ENCODE measurements at places on chromosomes 12 and 14. TPM values are rescaled to one million over a fixed set of nuclear protein-coding genes. Genes with fewer than 3 reads are reported as not detected.

The CATSPERB gene
- total RNA-seq: not detected

The ISM2 gene
- total RNA-seq: 2.6 TPM

The COCH gene
- 1.3 TPM for total RNA-seq

The DYRK4 gene
- total RNA-seq: 13.3 TPM

The SERPINA10 gene
- total RNA-seq: 0.03 TPM

The ASIC1 gene
- total RNA-seq: 13.5 TPM

The MGAT4C gene
- not detected for total RNA-seq

The TAS2R13 gene
- total RNA-seq: 0.39 TPM

The GAS2L3 gene
- total RNA-seq: 47.4 TPM

The WIF1 gene
- total RNA-seq: not detected

The KCNK10 gene
- total RNA-seq: 0.28 TPM

The DCN gene
- total RNA-seq: 1.9 TPM

The NOS1 gene
- total RNA-seq: 0.03 TPM

The PLEKHD1 gene
- total RNA-seq: 0.08 TPM

The KLRG1 gene
- 0.69 TPM for total RNA-seq

GRCh38 chr14:52313462-52313861 is 650 bp upstream of the PTGER2 start:
- no peak for DNase-seq

- DNase-seq: no peak
These were observed 133.4 kb downstream of the ESRRB start for GRCh38 chr14:76509311-76509710.

DNA sequence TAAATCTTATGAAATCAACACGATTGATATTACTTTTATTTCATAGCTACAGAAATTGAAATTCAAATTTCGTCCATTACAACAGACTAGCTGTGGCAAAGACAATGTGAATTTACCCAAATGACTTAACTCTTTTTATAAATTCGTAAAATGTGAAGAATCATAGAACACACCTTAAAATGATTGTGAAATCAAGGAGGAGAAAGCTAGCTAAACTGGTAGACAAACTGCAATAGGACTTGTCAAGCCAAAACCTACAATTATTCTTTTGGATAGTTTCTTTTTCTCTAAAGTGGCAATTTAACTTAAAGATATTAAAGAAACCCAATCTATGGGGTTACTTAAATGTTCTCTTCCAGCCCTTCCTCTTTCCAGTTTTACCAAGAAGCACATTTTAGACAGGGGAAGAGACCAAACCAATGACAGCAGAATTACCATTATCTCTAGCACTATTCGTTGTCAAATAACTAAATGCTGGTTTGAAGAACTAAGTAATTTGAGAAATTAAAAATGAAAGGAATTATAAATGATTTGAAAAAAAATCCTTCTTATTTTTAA is 807 bp upstream of the SLC16A7 start:
- no peak for DNase-seq

- DNase-seq: no peak
These were observed 36.6 kb downstream of the RCOR1 start for GRCh38 chr14:102629011-102629444.

GRCh38 chr12:109804820-109805761 is 28.1 kb downstream of the TRPV4 start:
- DNase-seq: peak; percentile 47

DNA sequence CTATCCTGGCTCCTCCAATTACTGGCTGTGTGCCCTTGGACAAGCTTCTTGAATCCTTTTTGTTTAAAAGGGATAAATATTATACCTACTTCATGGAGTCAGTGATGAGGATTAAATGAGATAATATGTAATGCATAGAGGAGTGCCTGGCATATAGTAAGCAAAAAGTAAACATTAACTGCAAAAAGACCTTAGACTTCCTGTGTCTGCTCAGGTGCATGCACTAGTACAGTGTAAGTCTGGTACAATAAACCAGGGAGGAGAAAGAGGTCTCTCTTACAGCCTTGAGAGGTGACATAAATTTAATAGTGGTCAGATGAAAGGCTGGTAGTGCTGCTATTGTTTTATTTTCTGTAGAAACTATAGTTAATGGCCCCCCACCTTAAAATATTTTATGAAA is 305.2 kb upstream of the MIS18BP1 start:
- DNase-seq: no peak

DNA sequence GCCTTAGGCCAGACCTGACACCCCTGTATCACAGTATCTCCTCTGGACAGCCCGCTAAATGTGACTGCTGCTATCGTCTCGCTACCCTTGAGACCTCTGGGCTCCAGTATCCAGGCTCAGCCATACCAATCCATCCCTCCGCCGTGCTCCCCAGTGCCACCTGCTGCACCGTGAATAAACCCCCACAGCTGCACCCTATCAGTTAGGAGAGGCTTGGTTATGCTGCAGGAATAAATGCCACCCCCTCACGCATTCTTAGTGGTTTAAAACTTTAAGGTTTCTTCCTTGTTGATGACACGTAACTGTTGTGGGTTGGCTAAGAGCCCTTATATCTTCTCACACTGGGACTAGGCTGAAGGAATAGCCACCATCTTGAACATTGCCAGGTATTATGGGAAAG is 12.1 kb downstream of the CCDC63 start:
- DNase-seq: no peak

GRCh38 chr14:103247169-103247606 is 86.8 kb upstream of the EIF5 start:
- DNase-seq: no peak

- DNase-seq: no peak
These were observed 5.9 kb downstream of the OAS3 start for GRCh38 chr12:112944024-112944690.

- no peak for DNase-seq
These were observed 78.3 kb downstream of the AACS start for GRCh38 chr12:125143491-125143890.

GRCh38 chr12:80217011-80217535 is 117.7 kb downstream of the OTOGL start:
- DNase-seq: no peak

DNA sequence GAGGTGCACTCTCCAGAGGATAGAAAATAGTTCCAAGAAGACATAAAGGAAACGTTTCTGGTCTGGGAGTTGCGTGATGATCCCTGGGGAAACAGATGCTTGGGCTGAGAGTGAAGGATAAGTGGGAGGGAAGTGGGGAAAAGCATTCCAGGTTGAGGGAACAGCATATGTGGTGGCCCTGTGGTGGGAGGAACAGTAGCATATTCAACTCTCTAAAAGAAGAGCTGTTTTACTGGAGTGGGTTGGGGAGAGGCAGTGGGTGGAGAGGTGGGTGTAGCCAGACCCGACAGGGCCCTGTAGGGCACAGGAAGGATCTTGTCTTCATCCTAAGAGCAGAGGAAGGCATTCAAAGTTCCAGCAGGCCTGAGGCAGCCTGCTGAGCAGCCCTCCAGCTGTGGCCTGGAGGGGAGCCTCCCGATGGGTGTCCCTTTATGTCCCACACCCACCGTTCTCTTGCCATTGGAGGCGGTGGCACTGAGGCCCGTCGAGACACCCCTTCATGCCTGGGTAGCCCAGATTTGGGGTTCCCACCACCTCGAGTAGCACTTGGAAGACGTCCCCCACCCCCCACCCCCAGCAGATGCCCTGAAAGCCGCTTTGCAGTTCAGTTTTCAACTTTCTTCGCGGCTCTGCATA is 310.5 kb upstream of the FKBP4 start:
- no peak for DNase-seq

DNA sequence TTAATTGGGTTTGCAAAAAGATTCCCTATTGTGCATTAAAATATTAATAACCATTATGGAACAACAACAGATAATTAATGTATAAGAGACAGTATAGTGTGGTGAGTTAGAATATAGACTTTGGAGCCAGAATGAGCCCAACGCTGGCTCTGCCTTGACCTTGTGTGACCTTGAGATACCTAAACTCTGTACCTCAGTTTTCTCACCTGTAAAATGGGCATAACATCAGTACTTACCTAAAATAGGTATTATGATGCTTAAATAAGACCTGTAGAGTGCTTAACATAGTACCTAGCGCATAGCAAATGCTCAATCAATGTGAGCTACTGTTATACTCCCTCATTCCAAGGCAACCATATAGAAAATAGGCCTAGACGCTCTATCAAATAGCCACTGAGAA is 90.9 kb upstream of the TTC7B start:
- no peak for DNase-seq

GRCh38 chr12:121112496-121112895 is 20.2 kb upstream of the P2RX7 start:
- no peak for DNase-seq

DNA sequence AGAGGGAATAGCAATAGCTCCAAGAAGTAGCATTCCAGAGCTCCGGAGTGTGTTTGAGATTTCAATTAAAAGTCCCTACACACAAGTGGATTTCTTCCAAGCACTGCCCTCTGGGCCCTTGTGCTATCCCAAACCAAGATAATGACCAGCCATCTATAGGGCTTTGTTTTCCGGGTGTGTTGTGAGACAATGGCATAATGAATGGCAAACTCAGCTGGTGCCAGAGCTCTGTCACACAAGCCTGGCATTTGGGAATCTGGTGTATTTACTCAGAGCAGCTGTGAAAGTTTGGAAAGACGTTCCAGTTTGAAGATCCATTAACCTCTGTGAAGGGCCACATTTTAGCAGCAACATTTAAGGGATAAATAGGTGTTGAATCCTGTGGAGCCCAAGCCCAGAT is 61.2 kb upstream of the TMTC2 start:
- DNase-seq: no peak

GRCh38 chr12:8032242-8033152 is at the start of gene FOXJ2:
Gene FOXJ2, plus strand, starts transcription at chr12:8032716. Its CDS starts 7,117 bp downstream, at chr12:8039833.
- no peak for DNase-seq

- DNase-seq: no peak
These were observed 48.8 kb upstream of the HIF1A start for GRCh38 chr14:61646366-61647116.

GRCh38 chr12:19799216-19799615 is 359.9 kb downstream of the AEBP2 start:
- DNase-seq: no peak

DNA sequence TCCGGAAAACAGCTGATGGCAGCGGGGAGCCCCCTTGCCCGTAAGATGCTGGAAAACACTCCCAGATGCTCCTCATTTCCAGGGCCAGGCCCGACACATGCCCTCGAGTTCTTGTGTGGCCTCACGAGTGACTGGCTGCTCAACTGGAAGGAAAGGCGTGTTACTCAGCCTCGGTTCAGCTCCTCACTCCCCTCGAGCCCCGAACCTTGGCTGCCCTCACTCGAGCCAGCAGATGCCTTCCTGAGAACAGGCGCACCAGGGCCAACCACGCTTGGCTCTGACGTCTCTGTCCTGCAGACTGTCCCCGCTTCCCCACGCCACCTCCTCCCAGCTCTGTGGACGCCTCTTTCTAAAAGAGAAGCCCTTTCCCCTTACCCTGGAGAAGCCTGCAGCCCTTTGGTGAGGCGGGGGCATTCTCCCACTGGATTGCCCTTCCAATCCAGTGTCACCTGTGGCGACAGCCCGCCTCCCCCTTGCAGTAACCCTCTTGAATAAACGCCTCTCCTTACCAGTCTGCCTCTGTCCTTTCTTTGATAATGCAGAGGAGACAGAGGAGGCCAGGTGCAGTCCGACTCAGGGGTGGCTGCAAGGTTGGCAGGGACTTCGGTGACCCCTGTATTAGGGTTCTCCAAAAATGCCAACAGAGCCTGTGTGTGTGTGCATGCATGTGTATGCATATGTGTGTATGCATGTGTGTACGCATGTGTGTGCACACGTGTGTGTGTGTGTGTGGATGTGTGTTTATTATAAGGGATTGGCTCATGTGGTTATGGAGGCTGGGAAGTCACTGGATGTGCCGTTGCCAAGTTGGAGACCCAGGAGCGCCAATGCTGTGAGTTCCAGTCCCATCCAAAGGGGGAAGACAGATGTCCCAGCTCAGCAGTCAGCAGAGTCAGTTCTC is 166.3 kb downstream of the KIF26A start:
- no peak for DNase-seq

- DNase-seq: no peak
These were observed 111.1 kb downstream of the SMOC1 start for GRCh38 chr14:69990323-69990722.

- DNase-seq: no peak
These were observed 446.5 kb downstream of the ADAMTS20 start for GRCh38 chr12:43105426-43105981.

DNA sequence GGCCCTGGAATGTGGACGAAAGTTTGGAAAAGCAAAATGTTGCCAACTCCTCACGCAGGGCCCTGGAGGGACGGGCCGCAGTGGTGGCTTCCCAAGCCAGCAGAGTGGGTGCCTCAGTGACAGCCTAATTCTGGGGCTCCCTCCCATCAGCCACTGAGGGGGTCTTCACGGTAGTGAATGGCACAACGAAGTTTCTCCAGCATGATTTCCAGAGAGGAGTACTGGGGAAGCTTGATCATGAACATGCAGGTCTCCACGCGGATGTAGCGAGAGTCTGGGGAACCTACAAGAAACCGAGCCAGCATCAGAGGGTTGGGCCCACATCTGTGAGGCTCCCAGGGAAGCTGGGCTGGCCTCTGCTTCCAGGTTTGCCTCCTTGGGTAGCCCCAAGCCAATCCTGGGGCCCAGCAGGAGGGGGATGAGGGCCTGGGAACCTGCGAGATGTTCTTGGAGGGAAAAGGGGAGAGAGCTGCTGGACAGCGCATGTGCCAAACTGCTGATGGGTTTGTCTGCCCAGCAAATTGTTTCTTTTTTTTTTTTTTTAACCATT is 37.0 kb downstream of the TRAFD1 start:
- no peak for DNase-seq

GRCh38 chr12:132561427-132562156 is 48.8 kb downstream of the LRCOL1 start:
- no peak for DNase-seq

- DNase-seq: no peak
These were observed 126.7 kb upstream of the RFLNA start for GRCh38 chr12:124168016-124168786.

GRCh38 chr14:81849714-81850113 is 316.1 kb upstream of the SEL1L start:
- DNase-seq: no peak

- no peak for DNase-seq
These were observed 25.9 kb downstream of the RHOF start for GRCh38 chr12:121767525-121768016.

DNA sequence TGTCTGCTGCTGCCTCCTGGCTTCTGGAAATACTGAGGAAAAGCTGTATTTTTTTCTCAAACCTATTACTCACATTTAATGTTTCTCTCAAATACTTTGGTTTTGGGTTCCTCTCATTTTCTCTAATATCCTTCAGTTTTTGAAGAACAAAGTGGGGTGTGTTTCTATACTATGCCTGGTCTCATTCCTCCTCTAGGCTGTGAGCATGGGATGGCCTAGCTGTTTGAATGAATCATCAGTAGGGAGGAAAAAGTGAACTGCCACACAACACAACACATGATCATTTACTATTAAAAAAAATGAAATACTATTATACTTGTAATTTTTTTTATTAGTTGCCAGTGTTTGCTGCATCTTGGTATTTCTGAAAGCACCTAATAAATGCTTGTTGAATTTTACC is 11.3 kb upstream of the SMCO3 start:
- no peak for DNase-seq

DNA sequence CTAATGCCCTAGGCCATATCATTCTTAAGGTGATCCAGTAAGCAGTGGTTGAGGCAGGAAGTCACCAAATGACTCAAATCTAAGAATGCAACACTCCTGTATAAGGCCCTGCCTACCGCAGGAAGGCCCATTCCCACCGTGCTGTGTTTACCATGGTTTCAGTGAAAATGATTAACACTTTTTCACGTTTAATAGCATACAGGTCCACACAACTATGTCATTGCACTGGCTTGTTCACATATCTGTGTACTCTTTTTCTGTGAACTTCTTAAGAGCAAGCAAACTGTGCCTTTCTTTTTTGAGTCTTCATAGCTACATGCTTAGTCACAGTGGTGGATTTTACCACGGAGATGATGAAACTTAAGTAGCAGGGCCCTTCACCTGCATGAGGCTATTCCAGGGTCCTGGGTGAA is 214.9 kb downstream of the CNTN1 start:
- no peak for DNase-seq

- DNase-seq: no peak
These were observed 1.9 kb upstream of the ITGB7 start for GRCh38 chr12:53208877-53209463.

All from Panc1 (cell line).